RPMI7951 (cell line): ENCODE measurements at places on chromosomes 1 and 21. TPM values are rescaled to one million over a fixed set of nuclear protein-coding genes. Genes with fewer than 3 reads are reported as not detected.

The VANGL2 gene
- total RNA-seq, result 0.10 and 0.12 TPM in 2 replicates

The VTCN1 gene
- not detected in 2 replicates for total RNA-seq

The NLRP3 gene
- 2.1 and 3.1 TPM in 2 replicates for total RNA-seq

The HSPA6 gene
- total RNA-seq, result 0.12 TPM in 1 of 2 replicates, not detected in the other

The PDXK gene
- total RNA-seq, result 41.3 and 41.8 TPM in 2 replicates

The UTS2 gene
- 0.10 TPM in 1 of 2 replicates, not detected in the other for total RNA-seq

The APCS gene
- not detected in 2 replicates for total RNA-seq
